ENCODE measurements at places on chromosomes 3 and 15.
A peak's percentile ranks its signal among the peaks of the same experiment; 100 is the strongest.

- no peak for DNase-seq
Observed at GRCh38 chr3:56691165-56692000, 8.3 kb upstream of the TASOR start.

DNA sequence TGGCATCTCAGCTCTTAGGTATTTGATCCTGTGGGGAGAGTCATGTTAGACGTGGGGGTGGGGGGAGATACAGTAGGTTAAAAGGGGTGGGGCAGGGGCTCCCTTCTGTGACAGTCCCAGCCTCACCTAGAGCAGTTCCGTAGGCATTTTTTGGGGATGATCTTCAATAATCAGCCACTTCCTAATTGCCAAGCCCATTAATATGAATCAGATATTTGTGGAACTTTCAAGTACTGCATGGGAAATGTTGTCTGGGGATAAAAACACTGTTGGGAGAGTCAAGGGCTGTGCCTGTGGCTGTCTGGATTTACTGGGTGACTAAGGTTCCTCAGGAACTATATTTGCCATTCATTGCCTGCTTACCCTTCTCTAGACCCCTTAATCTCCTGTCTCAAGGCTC is 9.5 kb downstream of the C3orf52 start:
- DNase-seq = no peak

DNA sequence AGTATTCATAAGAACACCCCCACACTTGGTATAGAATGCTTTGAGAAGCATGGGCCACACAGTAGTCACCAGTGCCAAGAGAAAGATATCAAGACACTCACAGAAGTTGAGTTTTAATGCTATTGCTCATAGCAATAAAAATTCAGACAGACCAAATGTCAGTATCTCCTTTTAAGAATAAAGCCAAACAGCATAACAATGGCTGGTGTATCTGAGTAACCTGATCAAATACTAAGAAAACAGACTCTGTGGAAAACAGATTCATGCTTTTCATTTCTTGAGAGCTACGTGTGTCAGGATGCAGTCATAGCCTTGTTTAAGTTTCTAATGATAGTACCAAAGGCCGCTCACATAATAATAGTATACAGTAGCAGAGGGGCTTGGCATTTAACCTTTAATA is 778.5 kb downstream of the MECOM start:
- DNase-seq = no peak

- no peak for DNase-seq
Observed at GRCh38 chr15:69816522-69816921, 281.2 kb downstream of the TLE3 start.

DNA sequence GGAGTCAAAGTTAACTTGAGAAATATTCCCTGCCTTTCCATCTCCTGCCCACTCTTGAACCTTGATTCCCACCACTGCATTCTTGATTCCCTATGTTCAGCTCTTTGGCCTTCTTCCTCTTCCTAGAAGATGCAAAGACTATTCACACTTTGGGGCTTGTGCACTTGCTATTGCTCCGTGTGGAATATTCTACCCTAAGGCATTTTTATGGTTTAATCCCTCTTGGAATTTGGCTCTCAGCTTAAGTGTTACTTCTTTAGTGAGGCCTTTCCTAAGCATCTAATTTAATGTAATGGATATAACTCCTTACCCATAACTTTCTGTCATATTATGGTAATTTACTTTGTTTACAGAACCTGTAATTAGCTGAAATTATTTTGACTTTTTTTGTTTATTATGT is 318.9 kb upstream of the COL8A1 start:
- no peak for DNase-seq

DNA sequence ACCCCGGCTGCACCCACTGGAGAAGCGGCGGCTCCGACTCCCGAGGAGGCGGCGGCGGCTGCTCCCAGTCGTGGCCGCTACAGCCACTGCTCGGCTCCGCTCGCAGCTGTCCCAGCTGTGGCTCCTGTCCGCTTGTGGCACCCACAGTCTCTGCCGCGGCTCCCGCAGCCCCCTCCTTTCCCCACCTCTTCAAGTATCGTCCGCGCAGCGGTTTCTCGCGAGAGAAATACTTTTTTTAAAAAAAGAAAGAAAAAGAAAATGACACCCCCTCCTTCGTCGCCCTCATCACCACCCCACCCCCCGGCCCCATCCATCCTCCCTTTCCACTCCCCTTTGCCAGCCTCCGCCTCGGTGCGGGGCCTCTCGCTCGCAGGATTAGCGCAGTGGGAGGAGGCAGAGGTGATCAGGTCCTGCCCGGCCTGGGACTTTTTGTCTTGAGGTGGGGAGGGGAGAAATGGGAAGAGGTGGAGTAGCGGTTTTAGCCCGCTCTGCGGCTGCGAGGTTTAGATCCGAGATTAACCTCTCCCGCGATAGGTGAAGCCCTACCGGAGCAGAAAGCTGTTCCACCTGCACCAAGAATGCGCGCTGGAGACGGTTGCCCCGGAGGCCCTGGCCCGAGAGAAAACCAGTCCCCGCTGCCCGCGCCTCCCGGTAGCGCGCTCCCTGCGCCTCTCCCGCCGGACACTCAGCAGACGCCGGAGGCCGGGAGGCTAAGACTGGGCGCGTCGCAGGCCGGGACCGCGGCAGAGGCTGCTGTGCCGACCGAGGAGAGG is at the start of gene FBN1:
FBN1 (minus strand) TSS at position 152 of the 773 bp plus-strand sequence. CDS start 940 bp downstream, outside the sequence.
- peak; percentile 4 for DNase-seq

DNA sequence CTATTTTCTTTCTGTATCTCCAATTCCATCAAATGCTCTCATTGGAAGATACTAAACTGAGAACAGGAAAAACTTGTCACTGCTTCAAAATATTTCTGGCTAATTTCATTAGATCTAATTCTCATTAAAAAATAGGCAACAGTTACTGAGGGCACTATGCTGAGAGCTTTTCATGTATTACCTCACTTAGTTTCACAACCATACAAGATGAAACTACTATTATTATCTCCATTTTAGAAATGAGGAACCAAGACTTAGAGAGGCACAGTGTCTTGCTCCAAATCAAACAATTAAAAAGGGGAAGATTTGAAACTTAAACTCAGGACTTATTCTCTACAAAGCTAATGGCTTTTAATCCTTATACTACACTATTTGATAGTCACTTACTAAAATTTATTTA is 7.2 kb upstream of the OTOL1 start:
- no peak for DNase-seq

DNA sequence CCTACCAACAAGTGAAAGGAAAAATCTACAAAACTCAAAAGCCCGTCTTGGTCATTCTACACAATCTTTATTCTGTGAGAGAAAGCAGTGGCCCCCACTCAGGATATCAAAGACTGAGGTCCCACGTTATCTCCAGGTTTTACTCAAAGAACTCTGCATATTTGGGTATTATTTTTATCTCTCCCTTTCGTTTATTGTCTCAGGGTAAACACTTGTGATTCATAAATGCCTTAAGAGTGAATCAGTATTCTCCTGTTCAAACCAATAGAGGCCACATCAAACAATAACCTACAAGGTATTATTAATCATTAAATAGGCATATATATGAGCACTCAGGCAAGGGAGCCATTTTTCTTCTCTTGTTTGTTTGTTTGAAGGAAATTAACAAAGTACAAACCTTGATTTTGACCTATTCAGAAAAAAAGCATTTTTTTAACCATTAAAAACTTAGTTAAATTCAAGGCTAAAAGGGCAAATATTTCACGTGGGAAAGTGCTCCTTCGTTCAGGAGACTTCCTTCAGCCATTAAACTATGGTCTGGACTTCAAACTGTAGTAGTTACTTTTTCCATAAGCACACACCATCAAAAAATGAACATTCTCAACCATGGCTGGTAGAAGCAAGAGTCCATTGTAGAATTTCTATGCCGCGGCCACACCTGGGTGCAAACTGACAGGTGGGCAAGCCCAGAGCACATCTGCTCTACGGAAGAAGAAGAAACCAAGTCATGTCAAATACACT is 13.9 kb upstream of the HES1 start:
- no peak for DNase-seq

DNA sequence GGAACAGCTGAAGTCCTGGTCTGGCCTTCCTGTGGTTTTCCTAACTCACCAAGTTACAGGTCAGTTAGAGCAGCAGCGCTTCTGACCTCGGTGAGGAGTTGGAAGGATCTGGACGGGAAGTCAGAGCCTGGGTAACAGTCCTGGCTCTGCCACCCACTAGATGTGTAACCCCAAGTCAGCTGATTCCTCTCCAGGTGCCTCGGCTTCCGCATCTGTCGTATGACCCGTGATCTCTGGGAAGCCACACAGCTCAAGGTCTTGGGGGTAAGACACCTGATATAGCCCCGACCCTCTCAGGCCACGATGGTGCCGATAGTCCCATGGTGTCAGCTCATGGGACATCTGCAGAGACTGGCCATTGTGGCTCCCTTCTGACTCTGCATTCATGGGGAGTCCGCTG is 8.3 kb upstream of the PIGZ start:
- DNase-seq = no peak

GRCh38 chr3:182482705-182483104 is 310.6 kb upstream of the ATP11B start:
- DNase-seq = peak; percentile 13

- DNase-seq = no peak
Observed at GRCh38 chr3:100041328-100041749, 73.0 kb downstream of the FILIP1L start.

GRCh38 chr3:111072031-111072921 is 660 bp downstream of the NECTIN3 start:
- DNase-seq = no peak

GRCh38 chr15:70741107-70741531 is 22.2 kb downstream of the UACA start:
- no peak for DNase-seq

GRCh38 chr3:155859859-155860258 is 5.6 kb upstream of the SLC33A1 start:
- DNase-seq = peak; percentile 56

DNA sequence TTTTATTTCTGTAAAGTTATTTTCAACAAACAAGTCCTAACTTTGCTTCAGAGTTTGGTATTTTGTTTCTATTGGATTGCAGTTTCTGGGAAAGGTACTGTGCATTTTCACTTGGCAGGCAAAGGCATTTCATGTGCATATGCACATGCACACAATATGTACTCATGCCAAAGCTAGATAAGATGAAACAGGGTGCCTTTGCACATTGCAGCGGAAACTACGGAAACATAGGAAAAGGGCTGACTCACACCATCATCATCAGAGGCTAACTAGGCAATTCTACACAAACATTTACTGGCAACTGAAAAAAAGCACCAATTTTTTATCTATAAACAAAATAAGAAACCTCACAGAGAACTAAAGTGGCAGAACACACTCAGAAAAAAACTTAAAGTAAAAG is 550.6 kb upstream of the NECTIN3 start:
- DNase-seq = no peak

- DNase-seq = no peak
Observed at GRCh38 chr3:47414161-47414564, 33.3 kb downstream of the PTPN23 start.

- DNase-seq = peak; percentile 52
Observed at GRCh38 chr3:171772427-171773056, 37.7 kb downstream of the PLD1 start.

DNA sequence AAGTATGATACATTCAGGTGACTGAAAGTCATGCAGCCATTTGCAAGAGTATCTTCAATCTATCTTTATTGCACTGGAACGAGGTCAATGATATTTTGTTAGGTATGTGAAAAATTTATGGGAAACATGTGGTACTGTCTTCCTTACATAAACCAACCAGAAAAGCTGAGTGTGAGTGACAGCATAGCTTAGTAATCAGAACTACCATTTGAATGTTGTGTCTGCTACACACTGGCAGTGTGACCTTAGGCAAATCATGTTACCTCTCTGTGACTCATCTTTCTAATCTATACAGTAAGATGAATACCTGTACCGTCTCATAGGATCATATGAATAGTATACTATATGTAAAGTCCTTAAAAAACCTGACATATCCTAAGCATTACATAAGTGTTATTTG is 337.9 kb upstream of the IL12A start:
- DNase-seq = no peak

- DNase-seq = no peak
Observed at GRCh38 chr15:45126535-45127158, 3.0 kb downstream of the DUOXA1 start.

- no peak for DNase-seq
Observed at GRCh38 chr3:192174283-192174682, 553.1 kb downstream of the FGF12 start.

DNA sequence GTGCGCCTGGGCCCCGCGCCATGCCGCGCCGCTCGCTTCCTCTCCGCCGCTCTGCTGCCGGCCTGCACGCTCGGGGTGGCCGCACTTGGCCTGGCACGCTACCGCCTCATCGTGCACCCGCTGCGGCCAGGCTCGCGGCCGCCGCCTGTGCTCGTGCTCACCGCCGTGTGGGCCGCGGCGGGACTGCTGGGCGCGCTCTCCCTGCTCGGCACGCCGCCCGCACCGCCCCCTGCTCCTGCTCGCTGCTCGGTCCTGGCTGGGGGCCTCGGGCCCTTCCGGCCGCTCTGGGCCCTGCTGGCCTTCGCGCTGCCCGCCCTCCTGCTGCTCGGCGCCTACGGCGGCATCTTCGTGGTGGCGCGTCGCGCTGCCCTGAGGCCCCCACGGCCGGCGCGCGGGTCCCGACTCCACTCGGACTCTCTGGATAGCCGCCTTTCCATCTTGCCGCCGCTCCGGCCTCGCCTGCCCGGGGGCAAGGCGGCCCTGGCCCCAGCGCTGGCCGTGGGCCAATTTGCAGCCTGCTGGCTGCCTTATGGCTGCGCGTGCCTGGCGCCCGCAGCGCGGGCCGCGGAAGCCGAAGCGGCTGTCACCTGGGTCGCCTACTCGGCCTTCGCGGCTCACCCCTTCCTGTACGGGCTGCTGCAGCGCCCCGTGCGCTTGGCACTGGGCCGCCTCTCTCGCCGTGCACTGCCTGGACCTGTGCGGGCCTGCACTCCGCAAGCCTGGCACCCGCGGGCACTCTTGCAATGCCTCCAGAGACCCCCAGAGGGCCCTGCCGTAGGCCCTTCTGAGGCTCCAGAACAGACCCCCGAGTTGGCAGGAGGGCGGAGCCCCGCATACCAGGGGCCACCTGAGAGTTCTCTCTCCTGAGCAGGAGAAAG is 951 bp downstream of the GPR62 start:
- DNase-seq = no peak

GRCh38 chr3:131231710-131232389 is 149.7 kb upstream of the NUDT16 start:
- no peak for DNase-seq

DNA sequence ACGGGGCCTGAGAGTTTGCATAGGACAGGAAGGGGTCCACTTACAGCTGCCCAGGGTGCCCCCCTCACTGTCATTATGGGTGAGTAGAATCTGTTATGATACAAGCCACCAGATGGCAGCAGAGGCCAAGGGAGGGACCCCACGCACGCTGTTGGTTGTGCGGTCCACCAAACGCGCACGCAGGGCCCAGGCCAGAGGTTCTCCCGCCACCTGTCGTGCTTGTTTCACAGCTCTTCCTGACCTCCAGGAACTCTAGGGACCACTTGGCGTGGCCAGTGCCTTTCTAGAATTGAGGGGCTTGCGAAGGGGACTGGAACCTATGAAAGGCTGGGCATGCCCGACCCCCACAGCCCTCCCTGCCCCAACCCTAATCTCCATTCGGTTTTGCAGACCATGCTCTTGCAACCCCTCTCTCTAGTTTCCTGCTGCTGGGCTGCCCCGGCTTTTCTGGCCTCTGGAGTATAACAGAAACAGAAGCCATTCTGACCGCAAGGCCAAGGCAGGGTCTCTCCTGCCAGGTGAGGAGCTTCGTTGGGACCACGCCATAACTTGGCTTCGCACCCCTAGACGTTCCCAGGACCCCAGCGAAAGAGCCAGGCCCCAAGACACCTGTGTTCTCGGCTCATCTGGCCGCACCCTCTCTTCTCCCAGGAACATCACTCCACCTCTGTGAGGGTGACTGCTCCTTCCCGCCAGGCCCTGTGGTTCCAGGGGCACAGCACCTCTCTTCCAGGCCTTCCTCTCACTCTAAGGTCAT is 46.0 kb downstream of the ALDH1L1 start:
- DNase-seq = peak; percentile 7

All from NCI-H2227 treated with DMSO at 0.1 percent for 48 hours (cell line).